ENCODE measurements at places on chromosomes 4 and X.

DNA sequence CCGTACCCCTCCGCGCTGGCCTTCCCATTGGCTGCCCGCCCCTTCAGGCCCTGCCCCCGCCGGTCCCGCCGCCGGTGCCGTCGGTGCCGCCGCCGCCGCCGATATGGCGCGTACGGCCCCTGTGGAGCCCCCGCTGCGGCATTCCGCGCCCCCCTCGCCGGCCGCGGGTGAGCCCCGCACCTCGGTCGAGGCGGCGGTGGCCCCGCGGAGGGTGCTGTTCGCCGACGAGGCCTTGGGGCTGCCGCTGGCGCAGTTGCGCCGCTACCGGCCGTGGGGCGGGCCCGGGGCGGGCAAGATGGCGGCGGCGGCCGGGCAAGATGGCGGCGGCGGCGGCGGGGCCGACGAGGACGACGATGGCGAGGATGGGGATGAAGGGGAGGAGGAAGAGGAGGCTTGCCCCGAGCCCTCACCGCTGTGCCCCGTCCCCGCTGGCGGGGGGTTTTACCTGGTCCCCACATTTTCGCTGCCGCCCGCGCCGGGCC, at the start of gene PPP1R3F:
PPP1R3F (plus strand) TSS at position 27 of the 482 bp plus-strand sequence; CDS start at position 104, 77 bp downstream.
- no peak for DNase-seq

- no peak for DNase-seq
Measured at GRCh38 chr4:153267890-153268289, 63.6 kb downstream of the TRIM2 start.

DNA sequence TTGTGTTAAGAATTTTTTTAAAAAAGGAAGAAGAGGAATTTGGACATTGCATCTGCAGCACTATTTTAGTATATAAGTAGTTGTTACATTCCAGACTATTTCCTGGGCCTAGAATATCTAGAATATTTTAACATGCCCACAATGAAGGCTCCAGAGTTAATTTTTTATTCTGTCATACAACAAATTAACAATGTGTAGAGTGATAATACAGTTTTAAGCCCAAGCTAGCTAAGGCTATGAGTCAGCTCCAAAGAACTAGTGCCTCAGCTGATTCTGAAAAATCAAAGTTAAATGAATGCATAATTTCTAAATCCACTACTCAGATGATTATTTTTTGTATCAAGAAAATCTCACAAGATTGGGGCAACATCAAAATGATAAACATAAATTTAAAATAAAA, 231.4 kb downstream of the PRDM5 start:
- no peak for DNase-seq

- no peak for DNase-seq
Measured at GRCh38 chr4:112206431-112206830, 25.2 kb upstream of the AP1AR start.

DNA sequence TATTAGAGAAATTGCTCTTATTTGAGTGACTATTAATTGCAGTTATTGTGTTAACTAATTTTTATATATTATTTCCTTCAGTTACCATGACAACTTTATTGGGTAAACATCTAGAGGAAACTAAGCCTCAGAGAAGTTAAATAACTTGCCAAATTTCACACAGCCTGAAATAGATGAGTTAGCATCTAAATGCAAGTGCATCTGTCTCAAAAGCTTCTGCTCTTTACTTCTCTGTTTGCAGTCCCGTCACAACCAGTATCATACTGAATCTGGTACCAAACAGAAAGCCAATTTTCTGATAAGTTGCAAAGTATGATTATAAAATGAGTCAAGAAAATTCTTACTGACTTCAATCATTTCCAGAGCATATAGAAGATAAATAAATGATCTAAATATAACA, 1544.9 kb upstream of the PCDH7 start:
- DNase-seq, result no peak

DNA sequence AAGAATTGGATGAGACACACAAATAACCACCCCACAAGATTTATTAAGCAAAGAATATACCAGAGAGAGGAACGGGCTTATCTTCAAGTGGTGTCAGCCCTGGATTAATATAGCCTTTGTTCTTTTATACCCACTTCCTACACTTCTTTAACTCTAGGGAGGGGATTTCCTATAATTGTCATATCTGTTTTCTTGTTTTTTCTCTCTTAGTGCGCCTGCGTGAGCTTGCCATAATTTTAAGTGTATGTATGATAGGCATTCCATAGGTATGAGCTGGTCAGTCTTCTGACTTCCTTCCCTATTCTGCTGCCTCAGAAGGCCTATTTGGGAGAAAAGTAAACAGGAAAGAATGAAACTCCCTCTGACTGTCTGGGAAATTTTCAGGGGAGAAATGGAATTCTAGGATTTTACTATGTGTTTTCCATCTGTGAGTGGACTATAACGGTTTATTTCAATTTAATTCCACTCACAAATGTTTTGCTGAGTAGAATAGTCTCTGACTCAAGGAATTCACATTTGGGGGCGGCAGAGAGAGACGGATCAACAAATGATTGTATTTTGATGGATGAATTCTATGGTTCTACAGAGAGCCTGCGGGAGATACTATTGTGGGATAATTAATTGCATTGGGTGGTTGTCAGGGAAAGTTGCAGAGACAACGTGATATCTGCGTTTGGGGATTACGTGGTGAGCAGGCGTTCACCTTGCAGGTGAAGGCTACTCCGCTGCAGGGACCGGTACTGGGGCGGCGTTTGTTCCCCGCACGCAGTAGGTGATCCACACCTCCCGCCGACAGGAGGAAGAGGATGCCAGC, 626 bp upstream of the CEP135 start:
- DNase-seq, result peak; percentile 84

DNA sequence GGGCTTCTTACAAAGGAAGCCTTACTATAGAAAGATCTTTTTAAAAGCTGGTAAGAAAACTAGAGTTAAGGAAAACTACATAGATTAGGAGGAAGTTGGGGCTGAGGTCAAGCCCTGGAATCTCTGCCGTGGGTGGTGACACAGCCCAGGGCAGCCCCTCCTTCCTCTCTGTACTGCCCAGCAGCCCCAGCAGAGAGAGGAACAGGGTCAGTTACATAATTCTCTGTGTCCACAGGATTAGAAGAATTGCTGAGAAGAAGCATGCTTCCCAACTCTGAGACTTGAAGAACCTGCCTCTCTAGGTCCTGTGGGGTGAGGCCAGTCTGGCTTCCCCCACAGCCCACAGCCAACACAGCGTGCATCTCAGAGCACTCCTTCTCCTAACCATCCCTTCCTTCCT, 9.2 kb upstream of the ABLIM2 start:
- DNase-seq, result no peak

GRCh38 chr4:22312113-22312512, 203.8 kb downstream of the ADGRA3 start:
- no peak for DNase-seq

- no peak for DNase-seq
Measured at GRCh38 chrX:74195605-74196004, 108.4 kb upstream of the ZCCHC13 start.

DNA sequence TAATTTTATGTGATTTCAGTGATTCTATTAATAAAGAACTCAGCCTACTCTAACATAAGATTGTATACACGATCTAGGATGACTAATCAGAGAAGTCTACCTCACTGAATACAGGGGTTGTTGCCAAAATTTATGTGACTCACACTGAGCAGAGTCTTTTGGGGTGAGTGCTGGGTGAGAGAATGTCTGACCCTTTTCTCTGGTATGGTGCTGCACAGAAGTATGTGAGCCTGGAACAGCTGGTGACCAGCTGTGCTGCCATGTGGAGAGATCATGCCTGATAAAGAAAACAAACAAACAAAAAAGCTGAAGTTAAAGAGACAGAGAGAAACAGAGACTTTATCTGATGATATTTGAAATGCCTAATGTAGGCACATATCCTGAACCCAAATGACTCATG, 618.1 kb upstream of the GRIA3 start:
- DNase-seq, result peak; percentile 2

- DNase-seq, result no peak
Measured at GRCh38 chr4:137892134-137892533, 350.0 kb downstream of the SLC7A11 start.

DNA sequence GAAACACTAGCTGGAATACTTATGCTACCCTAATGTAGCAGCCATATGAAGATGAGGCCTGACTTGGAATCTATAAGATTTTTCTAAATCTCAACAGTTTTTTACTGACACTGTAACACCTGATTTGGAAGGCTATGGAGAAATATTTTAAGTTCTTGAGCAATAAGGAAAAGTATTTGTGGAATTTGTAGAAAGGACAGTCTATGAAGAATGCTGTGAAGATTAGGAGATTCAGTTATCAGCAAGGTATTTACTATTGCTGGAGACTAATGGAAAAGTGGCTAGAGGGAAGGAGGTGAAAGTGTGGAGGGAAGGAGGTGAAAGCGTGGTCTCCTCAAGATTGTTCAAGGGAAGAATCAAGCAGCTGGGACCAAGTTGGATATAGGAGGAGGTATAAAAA, 190.0 kb upstream of the EMCN start:
- DNase-seq, result no peak

GRCh38 chr4:134422776-134423175, 221.2 kb upstream of the PABPC4L start:
- DNase-seq, result no peak

DNA sequence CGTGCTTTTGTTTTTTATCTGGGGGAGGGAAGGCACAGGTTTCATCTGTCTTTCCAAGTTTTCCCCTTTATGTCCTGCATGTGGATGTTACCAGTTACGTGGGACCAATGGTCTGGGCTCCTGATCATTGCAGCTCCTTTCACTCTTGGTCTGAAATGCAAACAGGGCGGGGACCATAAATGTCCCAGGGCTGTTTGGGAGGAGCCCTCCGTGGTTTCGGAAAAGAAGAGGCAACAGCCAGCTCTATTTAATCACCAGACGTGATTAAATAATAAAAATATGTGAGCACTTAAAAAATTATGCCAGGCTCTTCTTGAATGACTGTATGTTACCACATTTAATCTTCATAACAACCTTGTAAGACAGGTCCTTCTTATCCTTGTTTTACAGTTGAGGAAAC, 30.8 kb upstream of the C1GALT1C1 start:
- DNase-seq, result no peak

DNA sequence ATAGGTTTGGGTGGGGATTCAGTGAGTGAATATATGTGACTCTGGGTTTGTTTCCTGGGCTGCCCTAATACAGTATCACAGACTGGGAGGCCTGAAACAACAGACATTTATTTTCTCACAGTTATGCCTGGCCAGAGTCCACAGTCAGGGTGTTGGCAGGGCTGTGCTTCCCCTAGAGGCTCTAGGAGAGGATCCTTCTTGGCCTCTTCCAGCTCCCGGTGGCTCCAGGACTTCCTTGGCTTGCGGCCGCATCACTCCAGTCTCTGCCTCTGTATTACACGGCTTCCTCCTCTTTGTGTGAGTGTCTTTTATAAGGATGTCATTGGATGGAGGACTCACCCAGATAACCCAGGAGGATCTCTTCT, 5.2 kb upstream of the JAKMIP1 start:
- no peak for DNase-seq
